ENCODE measurements at places on chromosomes 16 and 17.

GRCh38 chr17:7959503-7960253 is 27.7 kb downstream of the CNTROB start:
- no peak for DNase-seq
- no peaks in the 10 kb centered on the region for H3K36me3 ChIP-seq
- no peak overlapping the region for H3K27ac ChIP-seq
- no peaks in the 10 kb centered on the region for H3K27me3 ChIP-seq

DNA sequence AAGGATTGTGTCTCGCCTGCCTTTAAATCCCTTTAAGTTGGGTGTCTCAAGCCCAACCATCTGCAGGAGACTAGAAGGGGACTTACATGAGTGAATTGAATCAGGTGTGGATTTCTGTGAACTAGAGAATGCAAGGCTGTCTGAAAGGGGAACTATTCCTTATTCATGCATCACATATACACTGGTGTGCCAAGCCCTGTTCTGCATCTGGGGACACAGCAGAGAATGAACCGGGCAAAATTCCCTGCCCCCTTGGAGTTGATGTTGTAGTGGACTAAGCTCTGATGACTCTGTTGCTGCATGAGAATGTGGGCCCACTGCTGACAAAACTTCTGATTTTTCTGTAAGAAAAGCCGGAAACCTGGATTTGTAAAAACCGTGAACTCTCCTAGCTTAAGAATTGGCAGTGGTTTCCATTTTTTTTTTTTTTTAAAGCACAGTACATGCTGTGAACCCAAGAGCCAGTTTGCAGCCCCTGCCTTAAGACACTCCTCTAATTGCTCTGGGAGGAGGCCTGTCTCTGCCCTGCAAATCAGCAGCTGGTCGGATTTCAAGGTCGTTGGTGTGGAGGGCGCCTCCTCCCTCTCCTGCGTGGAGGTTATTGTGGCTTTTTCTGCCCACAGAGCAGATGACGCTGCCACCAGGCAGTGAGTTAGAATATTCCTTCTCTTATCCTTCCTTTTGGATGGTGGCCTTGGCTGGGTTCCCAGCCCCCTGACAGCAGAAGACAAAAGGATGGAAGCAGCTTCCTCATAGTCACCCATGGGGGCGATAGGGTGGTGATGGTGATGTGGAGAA is 131.0 kb downstream of the PRKCB start:
- no peak overlapping the region for H3K27ac ChIP-seq
- no peak for DNase-seq
- peaks cover 26% of the 10 kb centered on the region for H3K4me1 ChIP-seq
- H3K27me3 ChIP-seq, result no peaks in the 10 kb centered on the region
- no peak overlapping the region for H3K4me3 ChIP-seq

DNA sequence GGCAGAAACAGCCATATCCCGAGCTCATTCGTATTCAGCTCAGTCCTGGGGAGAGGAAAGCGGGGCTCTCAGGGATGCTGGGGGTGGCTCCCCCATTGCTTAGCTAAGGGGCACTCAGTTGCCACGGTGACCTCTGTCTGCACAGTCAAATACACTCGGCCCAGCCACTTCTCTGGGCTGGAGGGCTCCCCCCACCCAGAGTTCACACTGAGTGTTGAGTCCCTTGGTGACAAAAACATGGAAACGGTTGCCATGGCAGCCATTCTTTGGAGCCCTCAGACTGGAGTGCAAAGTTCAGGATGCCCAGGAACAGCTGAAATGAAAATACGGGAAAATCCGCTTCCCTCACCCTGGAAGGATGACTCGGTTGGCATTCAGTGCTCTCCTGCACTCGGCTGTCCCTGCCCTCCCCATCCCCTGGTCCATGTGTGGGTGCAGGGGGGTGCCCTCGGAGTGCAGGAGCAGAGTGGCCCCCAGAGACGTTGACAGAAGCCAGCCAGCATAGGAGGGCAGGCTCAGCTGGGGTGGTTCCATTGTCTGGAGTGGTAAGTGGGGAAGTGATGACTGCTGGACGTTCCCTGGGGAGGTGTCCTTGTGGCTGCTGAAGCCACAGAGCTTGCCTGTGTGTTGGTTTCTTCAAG is 216.5 kb downstream of the NTN1 start:
- no peaks in the 10 kb centered on the region for H3K27me3 ChIP-seq
- H3K36me3 ChIP-seq, result no peaks in the 10 kb centered on the region
- peaks cover 8% of the 10 kb centered on the region for H3K4me1 ChIP-seq

DNA sequence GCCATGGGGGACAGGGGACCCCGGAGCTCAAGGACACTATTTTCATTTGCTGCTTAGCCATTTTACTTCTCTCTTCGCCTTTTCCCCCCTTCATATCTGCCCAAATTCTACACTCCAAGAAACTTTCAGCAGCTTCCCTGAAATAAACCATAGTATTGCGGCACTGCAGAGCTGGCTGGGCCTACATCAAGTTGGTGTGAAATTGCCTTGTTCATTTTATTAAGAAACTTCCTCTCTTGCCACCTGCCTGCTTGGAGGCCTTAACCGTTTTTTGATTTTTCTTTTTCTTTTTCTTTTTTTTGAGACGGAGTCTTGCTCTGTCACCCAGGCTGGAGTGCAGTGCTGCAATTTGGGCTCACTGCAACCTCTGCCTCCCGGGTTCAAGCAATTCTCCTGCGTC is 7.4 kb upstream of the CPNE2 start:
- no peaks in the 10 kb centered on the region for H3K27me3 ChIP-seq
- H3K4me3 ChIP-seq, result no peak overlapping the region
- H3K36me3 ChIP-seq, result peaks cover 3% of the 10 kb centered on the region
- no peaks in the 10 kb centered on the region for H3K4me1 ChIP-seq
- H3K27ac ChIP-seq, result no peak overlapping the region

- no peaks in the 10 kb centered on the region for H3K36me3 ChIP-seq
- H3K27ac ChIP-seq, result no peak overlapping the region
- H3K4me3 ChIP-seq, result no peak overlapping the region
- no peaks in the 10 kb centered on the region for H3K27me3 ChIP-seq
- 0 out of 2 replicates have a peak, but pooled peaks cover 4% of the 10 kb centered on the region for H3K4me1 ChIP-seq
- DNase-seq, result no peak
These were observed 15.8 kb upstream of the CAVIN1 start for GRCh38 chr17:42438600-42439567.
